Activated CD4-positive, alpha-beta T cell treated with anti-CD3 and anti-CD28 coated beads, Interleukin-10, Interleukin-2, amounts not matched to agents 100 ng/mL and 50 ng/mL, durations not matched to agents 16 hours and 8 hours (primary cell): ENCODE measurements at places on chromosomes 5 and 9.

DNA sequence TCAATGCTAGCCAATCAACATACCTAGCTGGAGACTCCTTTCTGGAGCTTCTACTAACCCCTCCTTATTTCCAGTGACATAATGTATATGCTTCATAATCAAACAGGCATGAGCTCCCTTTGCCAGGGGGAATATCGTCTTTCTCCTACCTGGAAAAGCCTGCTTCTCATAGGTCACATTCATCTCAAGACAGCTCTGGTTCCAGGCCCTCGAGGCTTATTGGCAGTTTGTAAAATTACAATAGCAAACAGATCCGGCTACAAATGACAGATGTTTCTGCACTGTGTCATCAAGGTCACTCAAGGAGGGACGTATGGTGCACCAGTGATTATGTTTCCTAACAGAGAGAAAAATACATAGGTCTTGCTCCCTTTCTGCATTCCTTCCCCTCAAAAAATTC lies 140.0 kb downstream of the SAXO1 start:
- no peak for DNase-seq

GRCh38 chr9:132283165-132283564 lies 71.6 kb downstream of the SETX start:
- no peak for DNase-seq

DNA sequence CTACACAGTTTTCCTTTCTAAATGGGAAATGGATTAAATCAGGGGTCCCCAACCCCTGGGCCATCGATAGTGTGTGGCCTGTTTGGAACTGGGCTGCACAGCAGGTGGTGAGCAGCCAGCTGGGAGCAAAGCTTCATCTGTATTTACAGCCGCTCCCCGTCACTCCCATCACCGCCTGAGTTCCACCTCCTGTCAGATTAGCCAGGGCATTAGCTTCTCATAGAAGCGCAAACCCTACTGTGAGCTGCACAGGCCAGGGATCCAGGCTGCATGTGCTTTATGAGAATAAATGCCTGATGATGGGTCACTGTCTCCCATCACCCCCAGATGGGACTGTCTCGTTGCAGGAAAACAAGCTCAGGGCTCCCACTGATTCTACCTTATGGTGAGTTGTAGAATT lies 41.2 kb upstream of the FLT4 start:
- DNase-seq: no peak

DNA sequence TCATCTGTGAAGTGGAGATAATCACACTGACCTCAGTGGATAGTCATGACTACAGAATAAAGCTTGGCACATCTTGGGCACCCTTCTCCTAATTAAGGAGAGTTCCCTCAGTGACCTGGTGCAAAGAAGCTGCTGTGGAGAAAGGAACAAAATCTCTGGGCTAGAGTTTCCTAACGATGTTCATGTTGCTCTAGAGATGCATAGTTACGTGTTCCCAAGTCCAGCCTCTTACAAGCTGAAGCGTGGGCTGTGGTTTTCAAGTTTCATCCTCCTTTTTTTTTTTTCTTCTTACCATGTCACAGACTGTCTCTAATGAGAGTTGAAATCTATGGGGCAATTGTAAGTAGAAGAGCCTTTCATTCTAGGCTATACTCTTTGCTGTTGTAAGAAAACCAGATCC lies 113.8 kb downstream of the DOCK8 start:
- DNase-seq: no peak

DNA sequence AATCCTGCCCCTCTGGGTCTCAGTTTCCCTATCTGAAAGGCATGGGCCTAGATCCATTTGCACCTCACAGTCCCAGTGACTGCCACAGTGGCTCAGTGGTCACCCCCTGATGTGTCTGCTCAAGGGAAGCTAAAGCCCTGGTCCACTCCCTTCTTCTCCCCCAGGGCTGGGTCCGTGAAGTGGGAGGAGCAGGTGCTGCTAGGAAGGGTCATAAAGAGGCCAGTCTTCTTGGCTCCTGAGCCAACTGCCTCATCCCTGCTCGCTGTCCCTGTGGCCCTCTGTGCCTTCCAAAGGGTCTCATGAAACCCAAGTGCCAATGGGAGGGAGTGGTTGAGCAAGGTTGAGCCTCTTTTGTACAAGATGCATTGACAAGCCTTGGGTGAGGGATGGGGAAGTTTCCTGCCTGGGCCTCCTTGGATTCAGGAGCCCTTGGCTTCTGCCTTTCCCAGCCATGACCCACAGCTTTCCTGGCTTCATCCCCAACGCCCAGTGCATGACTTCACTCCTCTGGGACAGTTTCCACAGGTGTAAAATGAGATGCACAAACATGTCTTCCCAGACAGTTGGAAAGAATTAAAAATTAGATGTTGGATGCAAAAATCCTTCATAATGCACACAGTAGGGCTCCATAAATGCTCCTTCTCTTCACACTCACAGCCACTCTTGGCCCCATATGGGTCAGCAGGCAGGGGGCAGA lies 1.6 kb upstream of the SLC6A7 start:
- no peak for DNase-seq

DNA sequence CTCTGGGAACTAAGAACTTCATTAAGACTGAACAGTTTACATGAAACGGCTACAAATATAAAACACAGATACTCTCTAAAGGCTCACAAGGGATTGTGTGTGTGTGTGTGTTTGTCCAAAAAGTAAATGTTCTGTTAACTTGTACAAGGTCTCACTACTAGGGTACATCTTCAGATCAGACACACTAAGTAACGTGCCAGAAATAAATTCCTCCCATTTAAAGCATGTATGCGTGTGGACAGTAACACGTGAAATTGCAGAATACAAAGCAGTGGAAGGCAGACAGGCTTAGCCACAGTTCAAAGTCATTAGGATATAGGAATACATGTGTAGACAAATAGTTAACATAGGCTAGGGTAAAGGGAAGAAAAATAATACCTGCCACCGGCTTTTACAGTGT lies 1.8 kb downstream of the BNC2 start:
- no peak for DNase-seq

DNA sequence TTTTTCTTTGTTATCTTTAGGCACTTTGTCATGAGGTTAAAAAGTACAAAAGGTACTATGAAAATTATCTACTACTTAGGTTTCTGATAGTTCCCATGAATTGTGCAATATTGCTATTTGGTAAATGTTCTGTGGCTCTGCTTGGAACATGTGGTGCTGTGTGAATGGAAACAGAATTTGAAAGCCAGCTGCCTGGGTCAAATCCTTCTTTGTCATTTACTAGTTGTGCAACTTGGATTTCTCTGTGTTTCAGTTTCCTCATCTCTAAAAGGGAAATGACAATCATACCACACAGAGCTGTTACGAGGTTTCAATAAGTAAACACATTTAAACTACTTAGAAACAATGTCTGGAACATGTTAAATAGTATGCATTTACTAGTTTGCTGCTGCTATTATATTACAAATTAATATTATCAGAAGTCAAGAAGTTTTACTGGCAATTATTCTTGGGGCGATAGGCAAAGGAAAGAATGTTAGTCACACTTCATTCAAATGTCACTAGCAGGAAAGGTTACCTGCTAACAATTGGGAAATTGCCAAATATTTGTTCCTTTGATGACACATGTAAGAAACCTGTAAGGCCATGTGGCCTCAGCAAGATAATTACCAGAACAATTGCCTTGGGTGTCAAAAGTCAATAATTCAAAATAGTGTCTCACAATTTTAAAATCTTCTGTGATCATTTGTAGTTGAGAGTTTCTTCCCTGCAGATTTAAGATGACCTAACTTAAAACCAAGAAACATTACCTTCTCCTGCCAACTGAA lies 184.8 kb downstream of the KIAA0825 start:
- DNase-seq: peak; percentile 3

DNA sequence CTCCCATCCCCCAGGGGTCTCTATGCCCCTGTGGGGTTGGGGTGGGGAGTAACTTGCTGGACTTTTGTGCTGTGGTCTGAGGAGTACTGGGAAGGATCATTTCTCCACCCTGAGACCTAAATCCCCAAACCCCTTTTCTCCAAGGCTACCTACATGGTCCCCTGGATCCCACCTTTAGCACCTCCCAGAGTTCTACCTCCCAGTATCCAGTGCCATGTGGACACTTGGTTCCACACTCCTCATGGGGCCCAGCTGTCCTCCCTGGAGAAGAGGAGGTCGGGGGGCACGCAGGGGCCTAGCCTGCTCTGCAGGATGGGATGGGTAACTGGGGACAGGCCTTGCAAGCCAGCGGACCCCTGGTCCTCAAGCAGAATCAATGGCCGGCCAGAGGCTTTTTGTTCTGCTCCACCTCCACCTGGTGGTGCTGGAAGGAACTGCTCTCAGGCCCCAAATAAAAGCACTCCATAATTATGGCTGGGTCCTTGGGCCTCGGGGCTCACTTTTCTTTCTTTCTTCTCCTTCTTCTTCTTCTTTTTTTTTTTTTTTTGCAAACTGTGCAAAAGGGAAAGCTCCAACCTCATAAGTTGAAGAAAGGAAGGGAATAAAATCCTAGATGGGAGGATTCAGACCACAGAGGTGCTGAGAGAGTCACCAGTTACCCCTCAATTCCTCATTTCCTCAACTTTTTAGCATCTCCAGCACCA lies 68.4 kb downstream of the PSD2 start:
- peak; percentile 49 for DNase-seq

- DNase-seq: peak; percentile 48
Observed at GRCh38 chr5:141633871-141634561, 2.6 kb downstream of the HDAC3 start.

DNA sequence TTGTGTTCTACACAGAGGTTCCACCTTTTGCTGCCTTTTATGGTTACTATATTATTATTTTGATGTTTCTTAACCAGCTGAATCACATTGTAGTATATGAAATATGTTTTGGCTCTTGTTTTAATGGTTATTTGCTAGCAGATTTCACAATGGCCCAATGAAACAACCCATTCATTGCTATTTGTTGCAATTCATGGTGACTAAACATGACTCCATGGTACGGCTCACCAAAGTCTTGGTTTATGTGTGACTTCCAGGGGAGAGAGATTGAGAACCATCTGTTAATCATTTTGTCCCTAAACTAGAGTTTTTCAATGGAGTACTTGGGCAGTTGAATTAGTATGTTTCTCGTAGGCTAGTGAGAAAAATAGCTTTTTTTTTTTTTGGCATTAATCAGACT lies 108.4 kb downstream of the GHR start:
- DNase-seq: no peak

DNA sequence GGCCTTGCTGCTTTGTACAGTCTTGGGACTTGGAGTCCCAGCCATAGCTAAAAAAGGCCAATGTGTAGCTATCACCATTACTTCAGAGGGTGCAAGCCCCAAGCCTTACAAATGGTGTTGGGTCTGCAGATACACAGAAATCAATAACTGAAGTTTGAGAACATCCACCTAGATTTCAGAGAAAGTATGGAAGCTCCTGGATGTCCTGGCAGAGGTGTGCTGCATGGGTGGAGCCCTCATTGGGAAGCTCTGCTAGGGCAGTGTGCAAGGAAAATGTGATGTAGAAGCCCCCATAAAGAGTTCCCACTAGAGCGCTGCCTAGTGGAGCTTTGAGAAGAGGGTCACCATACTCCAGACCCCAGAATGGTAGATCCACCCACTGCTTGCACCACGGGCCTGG lies 626.7 kb upstream of the COX7C start:
- DNase-seq: no peak

DNA sequence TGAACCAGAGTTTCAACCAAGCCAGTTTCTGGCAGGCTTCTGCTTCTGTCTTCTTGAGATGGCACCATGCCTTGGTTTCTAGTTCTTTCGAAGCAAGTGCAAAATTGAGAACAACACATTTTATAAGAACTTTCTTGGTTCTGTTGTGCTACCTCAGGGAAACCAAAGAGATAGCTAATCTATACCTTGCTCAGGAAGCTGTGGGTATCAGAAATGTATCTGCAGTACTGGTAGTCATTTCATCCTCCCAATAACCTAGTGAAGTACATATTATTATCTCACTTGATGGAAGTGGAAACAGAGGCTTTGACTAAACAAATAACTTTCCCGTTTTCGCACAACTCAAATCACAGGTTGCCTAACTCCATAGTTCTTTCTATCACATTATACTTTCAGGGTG lies 246.6 kb downstream of the ENC1 start:
- DNase-seq: peak; percentile 35

DNA sequence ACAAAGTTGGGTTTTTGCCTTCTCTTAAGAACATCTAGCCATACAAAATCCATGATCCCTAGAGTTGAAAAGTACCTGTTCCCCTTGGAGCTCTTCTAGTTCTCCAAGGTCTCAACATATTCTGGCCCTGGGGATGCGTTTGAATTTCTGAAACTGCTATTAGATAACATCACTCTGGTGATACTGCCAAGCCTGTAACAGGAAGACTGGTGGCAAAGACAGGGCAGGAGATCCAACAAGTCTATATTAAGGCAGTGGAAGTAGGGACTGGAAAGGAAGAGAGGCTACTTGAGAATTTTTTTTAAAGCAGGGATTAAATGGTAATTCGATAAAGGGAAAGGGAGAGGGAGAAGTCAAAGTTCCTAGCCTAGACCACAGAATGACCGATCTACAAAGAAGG lies 211.5 kb downstream of the TSSK1B start:
- DNase-seq: no peak

DNA sequence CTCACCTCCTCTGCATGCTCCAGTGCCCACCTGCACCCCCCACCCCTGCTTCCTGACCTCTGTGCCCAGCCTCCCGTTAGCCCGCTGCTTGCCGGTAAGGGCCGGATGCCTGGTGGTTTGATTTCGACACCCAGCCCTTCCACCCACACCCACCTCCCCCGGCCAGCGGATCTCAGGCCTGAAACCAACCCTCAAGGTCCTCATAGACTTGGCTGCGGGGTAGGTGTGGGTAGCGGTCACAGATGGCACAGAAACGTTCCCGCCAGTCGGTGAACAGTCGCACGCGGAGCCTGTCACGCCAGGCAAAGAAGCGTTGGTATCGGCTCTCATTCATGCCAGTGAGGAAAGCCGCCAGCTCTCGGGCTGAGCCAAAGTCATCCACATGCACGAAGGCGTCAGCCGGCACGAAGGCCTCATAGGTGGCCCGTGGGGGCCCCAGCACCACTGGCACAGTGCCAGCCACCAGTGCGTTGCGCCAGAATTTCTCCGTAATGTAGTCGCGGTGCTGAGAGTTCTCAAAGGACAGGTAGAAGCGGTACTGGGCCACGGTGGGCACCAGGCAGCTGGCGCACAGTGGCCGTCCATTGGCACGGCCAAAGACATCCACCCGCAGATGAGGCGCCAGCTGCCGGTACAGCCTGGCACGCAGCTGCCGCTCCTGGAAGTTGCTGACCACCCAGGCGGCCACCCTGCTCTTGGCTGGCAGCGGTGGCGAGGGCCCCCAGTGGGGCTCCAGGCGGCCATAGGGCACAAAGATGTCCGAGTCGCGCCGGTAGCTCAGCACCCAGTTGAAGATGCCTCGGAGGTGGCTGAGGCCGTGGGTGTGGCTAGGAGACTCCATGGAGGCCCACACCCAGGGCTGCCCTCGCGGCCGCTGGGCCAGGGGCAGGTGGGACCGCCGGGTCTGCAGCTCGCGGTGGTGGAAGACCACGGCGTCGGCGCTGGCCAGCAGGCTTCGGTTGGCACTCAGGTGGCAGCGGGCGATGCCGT lies 1.1 kb downstream of the FUT7 start:
- peak; percentile 93 for DNase-seq

DNA sequence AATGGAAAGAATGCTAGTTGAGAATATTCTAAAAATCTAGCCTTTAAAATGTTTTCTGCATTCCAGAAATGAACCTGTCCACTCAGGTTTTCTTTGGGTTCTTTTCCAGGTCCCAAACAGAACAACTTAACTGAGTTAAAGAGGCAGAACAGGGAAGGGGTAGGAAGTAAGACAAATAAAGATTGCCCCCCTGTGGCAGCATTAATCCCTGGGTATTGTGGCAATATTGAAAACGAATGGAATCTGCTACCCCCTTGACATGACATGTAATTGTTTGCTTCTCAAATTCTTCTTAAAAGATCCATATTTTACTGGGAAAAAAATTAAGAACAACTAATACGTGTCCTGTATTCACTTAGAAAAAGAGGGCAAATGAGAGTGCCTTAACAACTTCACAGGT lies 9.3 kb upstream of the RBM22 start:
- peak; percentile 6 for DNase-seq
